ENCODE measurements at places on chromosomes 3 and 15.

DNA sequence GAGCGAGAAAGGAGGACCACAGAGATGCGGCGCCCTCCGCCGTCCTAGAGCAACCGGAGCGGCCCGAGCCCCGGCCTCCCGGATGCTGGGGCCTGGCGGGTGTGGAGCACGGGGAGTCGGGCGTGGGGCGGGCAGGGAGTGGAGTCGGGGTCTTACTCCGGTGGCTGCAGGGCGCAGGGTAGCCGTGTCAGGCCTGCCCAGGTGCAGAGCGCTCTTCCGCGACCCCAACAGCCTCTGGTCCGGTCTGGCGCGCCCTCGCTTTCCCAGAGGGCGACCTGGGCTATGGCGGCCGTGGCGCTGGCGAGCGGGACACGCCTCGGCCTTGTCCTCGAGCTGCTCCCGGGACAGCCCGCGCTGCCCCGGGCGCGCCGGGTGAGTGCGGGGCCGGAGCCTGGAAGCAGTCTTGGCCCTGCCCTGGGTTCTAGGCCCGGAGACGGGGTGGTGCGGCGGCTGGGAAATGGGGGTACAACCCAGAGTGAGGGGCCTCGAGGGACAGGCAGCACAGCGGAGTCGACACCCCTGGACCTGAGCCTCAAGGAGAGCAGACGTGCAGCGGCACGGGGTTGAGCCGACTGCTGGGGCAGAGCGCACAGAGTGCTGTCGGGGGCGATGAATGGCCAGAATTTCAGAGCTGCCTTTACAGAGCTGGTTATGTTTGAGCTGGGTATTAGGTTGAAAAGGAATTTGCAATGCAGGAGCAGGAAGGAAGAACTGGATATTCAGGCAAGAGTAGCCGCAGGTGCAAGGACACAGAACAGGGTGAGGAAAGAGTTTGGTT is at the start of gene ZNF662:
Gene ZNF662 (plus strand): TSS at position 73 of the 778 bp plus-strand sequence. CDS start 1,973 bp downstream, outside the sequence.
- DNase-seq, result no peak

- DNase-seq, result no peak
These were observed 13.9 kb upstream of the ZBBX start for GRCh38 chr3:167394003-167394402.

- no peak for DNase-seq
These were observed 26.9 kb upstream of the NR2F2 start for GRCh38 chr15:96303503-96304056.

- no peak for DNase-seq
These were observed 22.9 kb downstream of the KLF13 start for GRCh38 chr15:31349233-31350141.

- DNase-seq, result no peak
These were observed 18.1 kb upstream of the RAF1 start for GRCh38 chr3:12681943-12682390.

DNA sequence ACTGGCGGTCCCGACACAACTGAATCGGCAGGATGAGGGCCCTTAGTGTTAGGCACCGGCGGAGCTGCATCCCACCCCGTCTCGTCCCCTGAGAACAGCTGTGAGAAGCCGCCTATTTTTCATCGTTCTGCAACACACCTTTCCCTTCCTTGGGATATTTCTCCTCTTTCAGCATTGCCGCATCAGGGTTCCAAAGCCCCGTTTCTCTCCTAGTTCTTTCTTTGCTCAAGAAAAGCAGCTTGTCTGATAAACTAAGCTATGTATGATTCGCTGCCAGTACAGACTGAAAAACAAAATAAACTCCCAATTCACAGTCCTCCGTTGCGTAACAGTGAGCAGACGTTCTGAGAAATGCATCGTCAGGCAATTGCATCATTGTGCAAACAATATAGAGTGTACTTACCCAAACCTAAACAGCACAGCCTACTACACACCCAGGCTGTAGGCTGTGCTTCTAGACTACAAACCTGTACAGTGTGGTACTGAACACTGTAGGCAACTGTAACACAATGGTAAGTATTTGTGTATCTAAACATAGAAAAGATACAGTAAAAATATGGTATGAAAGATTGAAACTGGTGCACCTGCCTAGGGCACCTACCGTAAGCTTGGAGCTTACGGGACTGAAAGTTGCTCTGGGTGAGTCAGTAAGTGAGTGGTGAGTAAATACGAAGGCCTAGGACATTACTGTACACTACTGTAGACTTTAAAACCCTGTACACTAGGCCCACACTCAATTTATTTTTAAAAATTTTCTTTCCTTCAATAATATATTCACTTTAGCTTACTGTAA is 8.9 kb upstream of the ADAMTS17 start:
- no peak for DNase-seq

- DNase-seq, result no peak
These were observed 158.0 kb downstream of the CDIN1 start for GRCh38 chr15:36737430-36737891.

- no peak for DNase-seq
These were observed 30.3 kb downstream of the TPM1 start for GRCh38 chr15:63072809-63073277.

DNA sequence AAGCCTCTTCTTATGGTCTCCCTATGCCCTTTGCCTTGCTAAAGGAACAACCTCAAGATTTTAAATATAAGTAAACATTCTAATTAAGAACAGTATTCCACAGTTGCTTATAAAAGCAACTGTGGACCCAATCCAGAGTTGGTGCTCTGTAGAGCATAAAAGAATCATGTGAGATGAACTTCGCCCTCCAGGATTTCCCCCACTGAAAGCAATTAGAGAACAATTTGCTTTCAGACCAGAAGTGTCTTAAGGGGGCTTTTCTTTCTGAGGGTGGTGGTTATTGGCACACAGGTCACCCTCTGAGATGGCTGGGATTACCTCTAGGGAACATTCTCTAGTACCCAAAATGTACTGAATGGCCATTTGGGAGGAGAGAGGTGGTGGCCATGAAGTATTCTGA is 10.6 kb downstream of the ZNF592 start:
- DNase-seq, result no peak

- DNase-seq, result no peak
These were observed 55.6 kb upstream of the LINGO1 start for GRCh38 chr15:77688266-77688665.

- no peak for DNase-seq
These were observed 58.6 kb downstream of the MED12L start for GRCh38 chr3:151144016-151144415.

GRCh38 chr15:32034106-32034505 is 3.8 kb downstream of the CHRNA7 start:
- no peak for DNase-seq

GRCh38 chr3:119608405-119609000 is 10.8 kb downstream of the PLA1A start:
- no peak for DNase-seq

DNA sequence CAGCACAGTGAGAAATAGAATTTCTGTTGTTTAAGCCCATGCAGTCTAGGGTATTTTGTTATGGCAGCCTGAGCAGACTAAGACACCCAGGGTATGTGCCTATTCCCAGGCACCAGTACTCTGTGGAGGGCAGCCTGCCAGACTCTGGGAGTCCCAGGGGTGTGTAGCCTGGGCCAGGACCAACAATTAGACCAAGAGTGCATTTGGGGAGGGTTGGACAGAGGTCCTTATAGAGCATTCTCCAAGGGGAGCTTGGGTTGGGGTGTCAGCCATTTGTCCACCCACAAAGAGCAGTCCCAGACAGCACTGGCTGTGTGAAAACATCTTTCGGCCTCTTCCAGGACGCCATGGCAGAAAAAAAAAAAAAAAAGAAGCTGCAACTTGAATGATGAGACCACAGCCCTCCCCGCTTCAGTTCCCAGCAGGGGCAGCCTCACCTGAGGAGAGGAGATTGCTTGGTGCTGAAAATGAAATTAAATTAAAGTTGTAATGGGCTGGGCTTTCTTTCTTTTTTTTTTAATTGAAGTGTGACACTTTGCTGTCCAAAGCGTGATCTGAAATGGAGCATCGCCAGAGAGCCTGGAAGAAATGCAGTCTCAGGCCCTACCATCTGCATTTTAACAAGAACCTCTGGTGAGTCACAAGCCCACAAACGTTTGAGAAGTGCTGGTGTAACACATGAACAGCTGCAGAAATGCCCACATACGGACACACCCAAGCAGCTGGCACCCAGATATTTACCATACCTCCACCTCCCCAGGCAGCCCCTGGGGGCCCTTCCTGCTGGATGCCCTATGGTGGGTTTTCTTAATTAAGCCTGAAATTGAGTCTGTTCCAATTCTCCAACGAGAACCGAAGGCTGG is 21.3 kb upstream of the CAV3 start:
- no peak for DNase-seq

DNA sequence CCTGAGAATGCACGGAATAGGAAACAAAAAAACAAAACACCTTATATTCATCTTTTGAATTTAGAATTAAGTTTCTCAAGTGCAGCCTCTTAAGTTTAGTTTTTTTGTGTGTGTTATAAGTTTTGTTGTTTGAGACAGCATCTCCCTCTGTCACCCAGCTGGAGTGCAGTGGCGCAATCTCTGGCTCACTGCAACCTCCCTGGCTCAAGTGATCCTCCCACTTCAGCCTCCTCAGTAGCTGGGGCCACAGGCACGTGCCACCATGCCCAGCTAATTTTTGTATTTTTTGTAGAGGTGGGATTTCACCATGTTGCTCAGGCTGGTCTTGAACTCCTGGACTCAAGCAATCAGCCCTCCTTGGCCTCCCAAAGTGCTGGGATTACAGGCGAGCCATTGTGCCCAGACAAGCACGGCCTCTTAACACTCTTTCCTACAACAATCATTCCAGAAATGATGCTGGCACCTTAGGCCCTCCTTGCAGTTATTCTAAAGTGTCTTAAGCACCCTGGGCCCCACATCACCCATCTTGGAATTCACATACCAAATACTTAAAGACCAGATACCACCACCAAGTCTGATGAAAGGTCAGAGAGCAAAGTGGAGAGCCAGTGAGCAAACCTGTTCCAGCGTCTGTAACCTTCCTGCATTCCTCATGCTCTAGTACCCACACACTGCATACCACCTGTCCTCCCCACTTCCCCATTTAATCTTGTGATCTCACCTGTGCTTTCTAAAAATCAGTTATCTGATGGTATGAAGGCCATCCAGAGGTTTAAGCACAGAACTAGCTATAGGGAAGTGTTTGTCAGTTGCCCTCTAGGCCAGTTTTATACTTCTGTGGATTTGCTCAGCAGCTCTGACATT is 6.9 kb upstream of the SPG11 start:
- no peak for DNase-seq

- no peak for DNase-seq
These were observed 731 bp downstream of the ZNF710 start for GRCh38 chr15:90001683-90002427.

DNA sequence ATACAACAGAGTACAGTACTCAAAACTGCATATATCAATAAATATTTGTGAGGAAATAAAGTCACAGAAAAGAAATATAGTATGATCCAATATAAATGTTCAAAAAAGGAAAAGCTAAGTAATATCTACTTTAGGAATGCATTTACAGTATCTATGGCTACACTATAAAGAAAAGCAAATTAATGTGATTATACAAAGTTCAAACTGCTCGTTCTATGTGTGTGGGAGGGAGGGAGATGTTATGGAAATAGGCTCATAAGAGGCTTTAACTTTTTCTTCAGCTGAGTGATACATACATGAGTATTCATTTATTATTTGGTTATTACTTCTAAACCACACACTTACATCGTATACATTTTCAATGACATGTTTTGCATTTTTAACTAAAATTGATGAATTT is 377.7 kb upstream of the AGTR1 start:
- DNase-seq, result no peak

DNA sequence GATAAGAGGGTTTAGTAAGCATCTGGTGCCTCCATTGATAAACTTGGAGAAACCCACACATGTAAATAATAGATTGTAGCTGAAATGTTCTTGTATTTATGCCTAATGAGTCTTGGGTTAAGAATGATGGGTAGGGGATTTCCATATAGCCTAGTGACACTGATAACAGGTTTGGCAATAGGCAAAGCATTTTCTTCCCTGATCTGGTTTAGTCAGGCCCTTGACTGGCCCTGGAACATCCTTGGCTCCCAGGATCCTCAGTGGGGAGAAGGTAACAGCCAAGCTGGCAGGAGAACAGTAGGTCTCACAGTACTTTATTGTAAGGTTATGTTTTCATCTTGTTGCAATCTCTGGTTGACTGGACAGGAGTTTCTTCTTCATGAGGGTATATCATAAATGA is 228.4 kb downstream of the DIPK2A start:
- DNase-seq, result no peak

GRCh38 chr15:26023691-26024090 is 160.6 kb upstream of the ATP10A start:
- no peak for DNase-seq

- DNase-seq, result no peak
These were observed 345.3 kb downstream of the WDR72 start for GRCh38 chr15:53414167-53414566.

DNA sequence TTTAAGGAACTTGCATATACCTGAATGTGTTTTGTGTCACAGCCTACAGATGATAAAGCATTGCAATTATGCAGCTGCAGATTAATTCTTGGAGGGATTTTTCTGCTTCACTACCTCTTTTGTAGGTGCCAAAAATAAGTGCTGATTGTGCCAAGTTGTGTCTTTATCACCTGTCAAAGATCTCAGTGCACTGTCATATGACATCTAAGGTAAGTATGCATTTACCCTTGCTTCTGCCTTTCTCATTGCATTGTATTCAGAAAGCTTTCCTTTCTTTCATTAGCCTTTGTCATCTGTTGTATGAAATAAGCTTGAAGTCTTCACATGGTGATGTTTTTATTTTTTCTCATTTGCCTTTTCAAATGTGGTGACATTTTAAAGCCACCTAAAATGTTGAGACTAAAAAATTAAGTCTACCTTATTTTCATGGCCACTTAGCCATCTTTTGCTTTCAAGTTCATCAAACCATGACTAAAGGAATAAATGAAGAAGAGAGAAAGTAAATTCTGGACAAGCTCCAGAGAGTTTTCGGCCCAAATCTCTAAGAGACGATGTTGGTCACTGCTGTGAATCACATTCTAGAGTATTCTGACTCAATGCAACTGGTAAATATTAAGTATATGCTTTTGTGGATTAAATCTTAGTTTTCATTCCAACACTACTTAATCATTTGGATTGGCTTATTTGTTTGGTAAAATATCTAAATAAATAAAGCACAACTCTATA is 381.8 kb upstream of the EPHA3 start:
- no peak for DNase-seq

- DNase-seq, result no peak
These were observed 600.5 kb downstream of the EDEM1 start for GRCh38 chr3:5787861-5788488.

- DNase-seq, result no peak
These were observed 44.2 kb upstream of the PLXNA1 start for GRCh38 chr3:126938520-126939337.

DNA sequence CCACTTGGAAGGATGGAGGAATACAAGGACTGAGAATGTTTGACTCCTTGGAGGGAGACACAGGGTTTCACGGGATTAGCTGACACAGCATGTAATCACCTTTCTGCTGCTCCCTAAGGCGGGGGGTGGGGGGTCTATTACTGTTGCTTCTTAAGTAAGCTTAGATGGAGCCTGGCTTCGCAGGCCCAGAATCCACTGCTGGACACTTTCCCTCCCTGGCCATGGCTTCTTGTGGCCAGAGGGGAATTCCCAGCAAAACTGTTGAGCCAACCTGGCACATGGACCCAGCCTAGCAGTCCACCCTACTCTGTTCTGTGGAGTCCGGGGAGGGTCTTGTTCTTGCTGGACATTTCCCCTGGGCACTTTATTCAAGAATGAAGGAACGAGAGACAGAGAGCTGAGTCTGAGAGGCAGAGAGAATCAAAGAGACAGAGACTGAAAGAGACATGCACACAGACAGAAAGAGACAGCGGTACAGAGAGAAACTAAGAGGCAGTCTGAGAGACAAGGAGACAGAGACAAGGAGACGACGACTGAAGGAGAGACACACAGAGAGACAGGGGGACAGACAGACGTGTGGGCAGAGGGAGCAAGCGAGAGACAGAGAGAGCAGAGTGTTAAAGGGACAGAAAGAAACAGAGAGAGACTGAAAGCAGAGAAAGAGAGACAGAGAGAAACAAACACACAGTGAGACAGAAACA is 55.6 kb upstream of the DLG1 start:
- DNase-seq, result no peak

All from brain pericyte (primary cell).